SK-N-SH (cell line): ENCODE measurements at places on chromosomes 2 and 18.

DNA sequence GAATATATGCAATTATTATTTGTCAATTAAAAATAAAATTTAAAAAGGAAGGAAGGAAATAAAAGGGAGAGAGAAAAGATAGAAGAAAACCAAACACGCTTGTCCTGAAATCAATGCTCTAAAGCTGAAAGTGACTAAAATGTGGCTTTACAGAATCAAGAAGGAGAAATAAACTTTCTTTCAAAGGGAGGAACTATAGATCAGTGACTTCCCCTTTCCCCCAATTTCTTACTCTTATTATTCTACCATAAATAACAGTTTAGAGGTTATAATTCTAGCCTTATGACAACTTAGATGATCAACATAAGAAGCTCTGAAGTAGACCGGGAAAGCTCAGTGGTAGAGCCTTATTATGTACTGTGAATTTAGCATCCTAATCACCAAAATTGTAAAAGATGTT, 122.5 kb downstream of the ARHGAP15 start:
- no peaks in the 10 kb centered on the region for H3K4me1 ChIP-seq
- DNase-seq, result no peak
- H3K36me3 ChIP-seq, result no peaks in the 10 kb centered on the region
- no peaks in the 10 kb centered on the region; the same call in 1 of the 2 replicates for H3K27me3 ChIP-seq

- no peaks in the 10 kb centered on the region for H3K4me1 ChIP-seq
- no peak overlapping the region for H3K27ac ChIP-seq
- H3K27me3 ChIP-seq, result no peaks in the 10 kb centered on the region
- H3K36me3 ChIP-seq, result peaks cover 28% of the 10 kb centered on the region; the same call in 1 of the 2 replicates
- DNase-seq, result peak; percentile 46
Observed at GRCh38 chr2:65021709-65022108, 32.5 kb downstream of the SLC1A4 start.

GRCh38 chr18:74063023-74063422, 84.6 kb downstream of the FBXO15 start:
- no peak overlapping the region for H3K27ac ChIP-seq
- H3K36me3 ChIP-seq, result no peaks in the 10 kb centered on the region
- peaks cover 11% of the 10 kb centered on the region; the same call in 1 of the 2 replicates for H3K27me3 ChIP-seq
- DNase-seq, result no peak

DNA sequence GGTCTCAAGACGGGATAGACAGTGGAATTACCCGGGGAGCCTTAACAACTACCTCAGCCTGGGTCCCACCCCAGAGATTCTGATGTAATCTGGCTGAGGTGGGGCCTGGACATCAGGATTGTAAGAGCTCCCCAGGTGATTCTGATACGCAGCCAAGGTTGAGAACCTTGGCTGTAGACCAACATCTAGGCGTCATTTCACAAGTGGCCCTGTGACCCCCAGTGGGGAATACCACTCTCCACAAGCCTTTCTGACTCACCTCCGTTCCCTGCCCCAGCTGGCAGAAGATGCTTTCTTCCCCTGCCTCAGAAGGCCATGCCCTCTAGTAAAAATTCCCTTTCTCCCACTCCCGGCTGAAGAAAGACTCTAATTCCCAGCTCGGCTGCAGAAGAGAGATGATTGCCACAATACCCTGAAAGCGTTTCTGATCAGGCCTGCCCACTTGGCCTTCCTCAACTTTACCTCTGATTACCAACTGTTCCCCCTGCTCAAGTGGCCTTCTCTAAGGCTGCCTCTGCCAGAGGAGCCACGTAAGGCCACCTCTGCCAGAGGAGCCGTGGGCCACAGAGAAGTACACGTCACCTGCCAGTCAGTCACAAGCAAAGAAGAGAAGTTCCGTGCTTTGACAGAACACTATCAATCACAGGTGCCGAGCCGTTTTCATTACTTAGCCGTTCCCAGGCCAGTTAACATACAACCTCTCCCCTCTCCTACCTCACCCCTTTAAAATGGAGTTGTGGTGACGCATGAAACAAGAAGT, 116.8 kb upstream of the PKDCC start:
- peak overlapping the region; percentile 87; the same call in 1 of the 2 replicates for H3K27ac ChIP-seq
- H3K27me3 ChIP-seq, result no peaks in the 10 kb centered on the region
- no peaks in the 10 kb centered on the region for H3K36me3 ChIP-seq
- H3K4me3 ChIP-seq, result no peak overlapping the region

- H3K36me3 ChIP-seq, result no peaks in the 10 kb centered on the region
- no peak for DNase-seq
- H3K4me3 ChIP-seq, result no peak overlapping the region
- H3K4me1 ChIP-seq, result no peaks in the 10 kb centered on the region
- H3K27ac ChIP-seq, result no peak overlapping the region
Observed at GRCh38 chr2:240290432-240291336, 144.8 kb upstream of the GPC1 start.
